Fibroblast of the aortic adventitia (primary cell): ENCODE measurements at places on chromosomes 16 and 17. TPM values are rescaled to one million over a fixed set of nuclear protein-coding genes. Genes with fewer than 3 reads are reported as not detected.

The CEMP1 gene
- total RNA-seq: not detected in 2 replicates

The TEKT1 gene
- not detected in 2 replicates for total RNA-seq

The NKD1 gene
- 0.09 TPM in 1 of 2 replicates, not detected in the other for total RNA-seq

The RND2 gene
- total RNA-seq: 0.45 and 0.98 TPM in 2 replicates

The SOST gene
- 0.09 TPM in 1 of 2 replicates, not detected in the other for total RNA-seq

The HIGD1B gene
- not detected in 2 replicates for total RNA-seq

The RHBDF1 gene
- 39.4 and 66.8 TPM in 2 replicates for total RNA-seq

The NUBP1 gene
- 9.7 and 17.2 TPM in 2 replicates for total RNA-seq

The SNRNP25 gene
- total RNA-seq: 11.8 and 15.8 TPM in 2 replicates

The KRTAP2-1 gene
- total RNA-seq: not detected in 2 replicates

The COX11 gene
- 14.2 and 37.8 TPM in 2 replicates for total RNA-seq

The TUBB3 gene
- total RNA-seq: 42.3 and 299 TPM in 2 replicates

The TRIM16 gene
- total RNA-seq: 36.7 and 60.4 TPM in 2 replicates

The JPH3 gene
- total RNA-seq: not detected in 2 replicates

The C17orf78 gene
- total RNA-seq: not detected in 2 replicates

The RASL10B gene
- 1.5 and 3.8 TPM in 2 replicates for total RNA-seq

The GPRC5C gene
- 0.99 and 24.4 TPM in 2 replicates for total RNA-seq

The CD300H gene
- not detected in 2 replicates for total RNA-seq
